ENCODE measurements at places on chromosomes 7 and 10.

- no peak for DNase-seq
Measured at GRCh38 chr7:134485203-134485602, 26.3 kb upstream of the AKR1B1 start.

- DNase-seq = no peak
Measured at GRCh38 chr7:23546897-23547572, 15.3 kb upstream of the TRA2A start.

GRCh38 chr7:130642383-130642782 lies 26.2 kb downstream of the COPG2 start:
- no peak for DNase-seq

DNA sequence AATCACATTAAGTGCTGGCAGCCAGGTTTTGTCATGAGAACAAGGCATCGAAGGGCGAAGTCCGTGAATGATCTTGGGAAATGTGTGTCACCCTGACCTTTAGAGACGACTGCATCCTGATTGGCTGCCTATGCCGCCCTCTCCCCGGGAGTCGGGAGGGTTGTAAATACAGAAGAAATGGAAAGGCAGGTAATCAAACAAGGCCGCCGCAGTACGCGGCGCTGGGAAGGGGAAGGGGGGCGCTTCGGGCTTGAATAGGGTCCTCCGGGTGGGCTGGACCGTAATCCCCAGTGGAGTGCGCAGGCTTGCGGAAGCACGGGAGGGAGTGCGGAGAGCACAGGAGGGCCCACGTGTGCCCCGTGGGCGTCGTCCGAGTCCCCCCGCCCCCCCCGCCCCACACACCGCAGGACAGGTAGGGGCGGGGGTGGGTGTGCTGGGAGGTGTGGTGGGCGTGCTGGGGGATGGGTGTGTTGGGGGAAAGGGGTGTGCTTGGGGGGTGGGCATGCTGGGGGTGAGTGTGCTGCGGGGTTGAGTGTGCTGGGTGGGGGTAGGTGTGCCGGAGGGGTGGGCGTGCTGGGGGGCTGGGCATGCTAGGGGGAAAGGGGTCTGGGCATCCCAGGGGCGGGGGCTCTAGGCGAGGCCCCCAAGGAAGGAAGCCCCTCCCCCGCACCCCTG lies 169.4 kb downstream of the ARHGAP12 start:
- no peak for DNase-seq

GRCh38 chr7:135879233-135879632 lies 97.9 kb downstream of the MTPN start:
- DNase-seq = no peak

- DNase-seq = no peak
Measured at GRCh38 chr10:108721874-108722273, 1201.4 kb downstream of the XPNPEP1 start.

GRCh38 chr7:155447603-155448002 lies 10.3 kb upstream of the EN2 start:
- no peak for DNase-seq

GRCh38 chr10:74190494-74190893 lies 39.5 kb downstream of the ADK start:
- DNase-seq = no peak

DNA sequence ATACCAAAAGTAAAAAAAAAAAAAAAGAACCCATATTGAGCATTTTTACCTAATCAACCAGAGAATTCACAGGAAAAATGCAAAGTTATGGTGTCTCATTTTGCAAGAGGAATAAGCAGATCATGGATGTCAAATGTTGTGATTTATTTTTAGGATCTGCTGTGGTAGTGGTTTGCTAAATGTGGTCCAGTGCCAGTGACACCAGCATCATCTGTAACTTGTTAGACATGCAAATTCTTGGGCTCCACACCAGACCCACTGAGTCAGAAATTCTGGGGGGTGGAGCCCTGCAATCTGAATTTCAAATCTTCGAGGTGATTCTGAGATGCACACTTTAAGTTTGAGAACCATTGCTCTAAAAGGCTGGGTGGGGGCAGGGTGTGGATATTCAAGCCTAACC lies 30.1 kb upstream of the ZEB1 start:
- no peak for DNase-seq

- no peak for DNase-seq
Measured at GRCh38 chr10:29479981-29480954, 154.5 kb downstream of the SVIL start.

GRCh38 chr7:100061518-100062193 lies 12.1 kb downstream of the ZSCAN21 start:
- no peak for DNase-seq

DNA sequence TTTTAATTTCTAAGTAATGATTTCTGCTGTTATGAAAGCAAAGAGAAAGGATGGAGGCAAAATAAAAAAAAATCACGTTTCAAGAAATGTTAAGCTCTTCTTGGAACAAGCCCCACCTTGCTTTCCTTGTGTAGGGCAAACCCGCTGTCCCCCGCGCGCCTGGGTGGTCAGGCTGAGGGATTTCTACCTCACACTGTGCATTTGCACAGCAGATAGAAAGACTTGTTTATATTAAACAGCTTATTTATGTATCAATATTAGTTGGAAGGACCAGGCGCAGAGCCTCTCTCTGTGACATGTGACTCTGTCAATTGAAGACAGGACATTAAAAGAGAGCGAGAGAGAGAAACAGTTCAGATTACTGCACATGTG lies 2.4 kb downstream of the ADRB1 start:
- DNase-seq = no peak

DNA sequence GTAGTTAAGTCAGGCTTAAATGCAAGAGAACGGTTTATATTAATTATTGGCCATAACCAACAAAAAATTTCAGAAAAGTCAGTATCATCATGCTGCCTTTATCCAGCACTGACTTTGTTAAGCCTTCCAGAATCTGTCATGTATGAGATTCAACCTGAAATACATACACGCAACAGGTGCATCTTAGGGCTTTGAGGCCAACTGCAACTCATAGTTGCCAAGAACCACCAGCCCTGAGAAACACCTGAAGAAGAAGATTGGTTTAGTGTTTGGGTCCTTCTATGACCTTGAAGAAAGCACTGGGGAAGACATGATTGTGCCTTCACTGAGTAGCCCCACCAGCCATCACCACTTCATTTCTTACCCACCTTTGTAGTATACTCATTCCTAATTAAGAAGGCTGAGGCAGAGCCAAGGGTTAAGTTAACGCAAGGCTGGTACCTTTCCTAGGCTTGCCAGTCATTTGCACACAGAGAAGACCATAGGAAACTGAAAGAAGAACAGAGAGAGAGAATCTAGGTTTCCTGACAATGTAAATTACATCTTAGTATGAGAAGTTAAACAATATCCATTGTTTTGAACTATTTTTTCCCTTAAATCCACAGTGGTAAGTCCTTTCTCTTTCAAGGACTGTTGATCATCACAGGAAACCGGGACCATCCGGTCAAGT lies 200.1 kb upstream of the PRKCQ start:
- no peak for DNase-seq

DNA sequence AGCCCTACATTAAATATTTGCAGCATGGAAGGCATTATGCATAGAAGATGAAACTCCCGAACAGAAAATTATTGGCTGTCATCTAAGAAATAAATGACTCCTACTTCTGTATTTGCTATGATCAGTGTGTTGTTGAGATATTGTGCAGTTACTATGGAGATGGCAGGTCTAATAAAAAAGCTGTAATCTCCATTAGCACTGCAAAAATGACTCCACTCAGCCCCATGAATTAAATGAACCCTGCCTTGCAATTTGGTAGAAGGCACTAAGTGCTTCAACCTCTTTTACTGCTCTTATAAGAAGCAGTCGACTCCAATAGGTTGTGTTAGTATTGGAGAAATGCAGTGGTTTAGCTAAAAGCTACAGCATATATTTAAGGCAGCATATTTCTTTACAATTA lies 290.0 kb upstream of the PHYHIPL start:
- no peak for DNase-seq

GRCh38 chr7:26625286-26625685 lies 239.1 kb downstream of the SKAP2 start:
- no peak for DNase-seq

DNA sequence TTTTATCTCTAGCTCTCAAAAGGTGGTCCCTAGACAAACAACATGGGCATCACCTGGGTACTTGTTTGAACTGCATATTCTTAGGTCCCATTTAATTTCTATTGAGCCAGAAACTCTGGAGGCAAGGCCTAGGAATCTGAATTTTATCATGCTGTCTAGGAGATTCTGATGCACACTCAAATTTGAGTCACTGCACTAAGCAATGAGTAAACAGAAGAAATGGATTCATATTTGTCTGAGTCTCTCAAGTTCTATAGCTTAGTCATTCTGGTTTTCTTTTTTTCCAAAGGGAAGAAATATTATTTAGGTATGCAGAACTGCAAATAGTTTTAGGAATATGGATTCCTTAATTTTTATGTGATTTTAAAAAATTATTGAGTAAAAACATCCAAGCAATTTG lies 185.5 kb downstream of the SEMA3A start:
- no peak for DNase-seq

- no peak for DNase-seq
Measured at GRCh38 chr7:112080978-112081377, 125.2 kb downstream of the DOCK4 start.

DNA sequence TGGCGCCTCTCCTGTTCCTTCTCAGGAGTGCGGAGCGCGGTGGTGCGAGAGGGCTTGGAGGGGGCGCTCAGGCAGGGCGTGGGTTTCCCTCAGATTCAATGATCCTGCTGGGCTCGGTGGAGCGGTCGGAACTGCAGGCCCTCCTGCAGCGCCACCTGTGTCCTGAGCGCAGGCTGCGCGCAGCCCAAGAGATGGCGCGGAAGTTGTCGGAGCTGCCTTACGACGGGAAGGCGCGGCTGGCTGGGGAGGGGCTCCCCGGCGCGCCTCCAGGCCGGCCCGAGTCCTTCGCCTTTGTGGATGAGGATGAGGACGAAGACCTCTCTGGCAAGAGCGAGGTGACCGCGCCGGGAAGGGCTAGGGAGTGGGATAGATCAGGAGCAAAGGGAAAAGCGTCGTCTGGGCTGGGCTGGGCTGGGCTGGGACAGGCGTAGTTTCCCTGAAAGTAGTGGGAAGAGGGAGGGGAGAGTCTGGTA lies 17.0 kb downstream of the FAM131B start:
- no peak for DNase-seq

DNA sequence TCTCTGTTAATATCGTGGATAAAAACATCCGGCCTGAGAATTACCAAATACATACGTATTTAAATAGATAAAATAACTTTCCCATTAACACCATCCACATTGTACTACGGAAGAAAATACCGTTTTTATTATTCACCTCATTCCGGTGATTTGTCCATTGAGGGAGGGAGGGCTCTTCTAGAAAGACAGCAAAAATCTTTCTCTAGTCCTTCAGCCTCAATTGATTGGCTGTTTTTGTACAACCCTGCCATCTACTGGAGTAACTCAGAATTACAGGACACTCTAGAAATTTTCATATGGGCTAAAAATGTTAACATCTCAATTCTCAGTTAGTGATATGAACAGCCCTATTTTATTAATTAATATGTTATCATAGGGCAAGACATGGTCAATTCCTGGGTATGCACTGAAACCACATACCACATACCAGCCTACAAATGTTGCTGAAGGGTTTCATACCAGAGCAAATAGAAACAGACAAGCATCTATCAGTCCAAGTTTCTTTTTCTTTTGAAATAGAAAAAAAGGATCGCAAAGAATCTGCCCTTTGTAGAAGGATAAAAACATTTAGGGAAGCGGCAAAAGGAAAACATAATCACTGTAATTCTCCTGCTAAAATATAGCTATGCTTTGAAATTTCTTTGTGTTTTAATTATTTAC lies 55.8 kb upstream of the CDCA7L start:
- no peak for DNase-seq

DNA sequence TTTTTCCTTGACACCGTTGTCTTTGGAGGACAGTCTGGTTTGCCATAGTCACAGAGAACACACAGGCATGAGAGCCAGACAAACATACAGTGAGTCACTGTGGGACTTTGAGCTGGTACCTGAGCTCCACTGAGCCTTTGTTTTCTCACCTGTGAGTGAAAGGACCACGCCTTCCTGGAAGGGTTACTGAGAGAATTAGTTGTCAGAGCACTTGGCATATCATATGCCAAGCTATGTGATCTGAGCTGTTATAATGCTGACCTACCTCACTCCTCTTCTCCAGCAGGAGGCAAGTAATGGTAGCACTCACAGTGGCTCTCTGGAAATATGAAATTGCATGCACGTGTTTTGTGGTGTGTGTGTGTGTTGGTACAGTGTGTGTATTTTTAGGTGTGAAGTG lies 59.7 kb downstream of the CXCL12 start:
- DNase-seq = no peak

DNA sequence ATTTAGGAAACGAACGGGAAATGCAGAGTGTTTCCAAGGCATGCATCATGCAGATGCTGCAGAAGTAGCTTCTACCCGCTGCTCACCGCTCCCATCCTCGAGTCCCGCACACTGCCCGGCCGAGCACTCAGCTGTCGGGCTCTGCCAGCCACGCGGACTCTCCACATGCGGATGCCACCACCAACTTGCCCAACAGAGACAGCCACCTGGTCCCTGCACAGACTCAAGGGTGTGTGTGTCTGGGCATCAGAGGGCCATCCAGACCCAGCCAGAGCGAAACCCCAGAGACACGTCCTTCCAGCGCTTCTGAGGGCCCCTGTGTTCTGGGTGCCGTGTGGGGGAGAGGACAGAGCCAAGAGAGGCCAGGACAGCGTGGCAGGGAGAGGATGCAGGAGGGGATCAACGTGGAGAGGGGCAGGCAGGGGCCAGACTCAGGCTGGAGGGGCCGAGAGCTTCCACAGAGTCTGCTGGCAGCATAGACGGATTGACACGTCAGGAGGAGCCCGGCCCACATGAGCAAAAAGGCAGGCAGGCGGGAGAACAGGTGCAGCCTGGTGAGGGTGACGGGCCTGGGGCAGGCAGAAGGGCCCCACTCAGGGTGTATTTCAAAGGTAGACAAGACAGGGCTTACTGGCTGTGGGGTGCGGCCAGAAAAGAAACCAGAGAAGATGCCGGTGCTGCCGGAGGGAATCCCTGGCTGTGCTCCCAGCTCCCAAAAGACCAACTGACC lies 18.3 kb downstream of the GPER1 start:
- no peak for DNase-seq

GRCh38 chr10:94193466-94193924 lies 169.2 kb downstream of the NOC3L start:
- DNase-seq = no peak

- no peak for DNase-seq
Measured at GRCh38 chr7:7582596-7582995, 15.9 kb downstream of the MIOS start.

- no peak for DNase-seq
Measured at GRCh38 chr7:40697653-40698052, 562.8 kb downstream of the SUGCT start.

GRCh38 chr7:96331775-96332174 lies 9.9 kb upstream of the SLC25A13 start:
- no peak for DNase-seq

Data from cerebellar nuclear complex (tissue), 1 donor.